ENCODE measurements at places on chromosomes 5 and 9.

DNA sequence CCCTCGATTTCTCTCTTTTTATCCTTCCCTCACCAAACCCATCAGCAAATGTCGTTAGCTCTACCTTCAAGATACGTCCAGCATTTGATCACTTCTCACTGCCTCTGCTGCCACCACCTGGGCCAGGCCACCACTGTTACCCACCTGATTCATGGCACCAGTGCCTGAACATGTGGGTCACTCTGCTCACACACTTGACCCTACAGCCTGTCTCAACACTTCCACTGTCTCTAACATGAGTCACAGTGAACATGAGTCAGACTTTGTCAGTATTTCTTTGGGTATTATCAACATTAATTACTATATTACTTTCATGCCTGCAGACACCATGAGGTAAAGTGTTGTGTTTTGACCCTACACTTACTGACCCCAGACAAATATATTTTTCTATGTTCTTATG, 19.6 kb downstream of the SLC24A2 start:
- DNase-seq, result no peak

GRCh38 chr5:177452688-177453638, 6.3 kb downstream of the PRR7 start:
- no peak for DNase-seq

DNA sequence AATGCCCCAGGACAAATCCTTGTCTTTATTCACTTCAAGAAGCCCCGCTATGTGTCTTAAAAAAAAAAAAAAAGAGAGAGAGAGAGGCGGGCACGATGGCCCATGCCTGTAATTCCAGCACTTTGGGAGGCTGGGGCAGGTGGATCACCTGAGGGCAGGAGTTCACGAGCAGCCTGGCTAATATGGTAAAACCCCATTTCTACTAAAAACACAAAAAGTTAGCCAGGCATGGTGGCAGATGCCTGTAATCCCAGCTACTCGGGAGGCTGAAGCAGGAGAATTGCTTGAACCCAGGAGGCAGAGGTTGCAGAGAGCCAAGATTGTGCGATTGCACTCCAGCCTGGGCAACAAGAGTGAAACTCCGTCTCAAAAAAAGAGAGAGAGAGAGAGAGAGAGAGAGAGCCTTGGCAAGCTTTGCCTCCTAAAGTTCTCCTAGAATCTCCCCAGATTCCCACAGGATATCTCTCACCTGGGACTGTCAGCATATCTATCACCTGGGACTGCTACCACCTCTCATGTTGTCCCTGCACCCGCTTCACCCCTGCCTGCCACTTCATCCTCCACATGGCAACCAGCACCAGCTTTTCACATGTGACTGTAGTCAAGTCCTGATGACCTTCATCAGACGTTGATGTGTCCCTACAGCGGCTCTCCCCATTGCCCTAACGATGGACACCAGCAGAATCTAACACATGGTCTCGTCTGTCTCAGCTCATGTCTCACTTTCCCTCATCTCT, 5.8 kb downstream of the ITK start:
- no peak for DNase-seq

DNA sequence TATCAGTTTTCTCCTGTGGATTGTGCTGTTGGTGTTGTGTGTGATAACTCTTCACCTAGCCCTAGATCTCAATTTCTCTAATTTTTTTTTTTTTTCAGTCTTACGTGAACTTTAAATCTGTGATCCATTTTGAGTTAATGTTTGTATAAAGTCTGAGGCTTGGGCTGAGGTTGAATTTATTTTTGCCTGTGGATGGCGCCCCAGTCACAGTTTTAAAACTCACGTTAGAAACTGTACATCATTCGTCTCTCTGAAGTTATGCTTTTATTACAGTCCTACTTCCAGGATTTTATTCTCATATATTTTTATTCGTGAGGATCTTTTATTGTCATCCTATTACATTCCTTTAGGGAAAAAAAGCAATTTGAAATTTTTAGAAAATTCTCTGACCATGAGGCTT, 103.1 kb downstream of the EHMT1 start:
- DNase-seq, result no peak

DNA sequence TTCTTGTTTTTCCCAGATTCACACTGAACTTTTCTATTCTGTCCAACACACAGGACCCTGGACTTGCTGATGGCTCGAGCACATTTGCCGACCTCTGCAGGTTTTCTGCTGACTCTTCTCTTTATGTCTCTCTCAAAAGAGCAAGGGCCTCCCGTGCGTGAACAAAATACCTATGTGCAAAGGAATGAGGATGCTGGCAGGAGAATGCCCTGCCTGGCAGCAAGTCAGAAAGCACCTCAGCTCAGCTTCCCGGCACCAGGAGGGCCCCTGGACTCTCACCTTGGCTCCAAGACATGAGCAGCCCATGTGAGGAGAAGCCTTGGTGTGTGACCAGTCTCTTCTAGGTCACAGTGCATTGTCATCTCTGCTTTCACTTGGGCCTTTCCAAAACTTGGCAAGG, 36.1 kb downstream of the PAPPA start:
- no peak for DNase-seq

Measured in Peyer's patch (tissue), 4 donors.